ENCODE measurements at places on chromosomes 6 and 20. TPM values are rescaled to one million over a fixed set of nuclear protein-coding genes. Genes with fewer than 3 reads are reported as not detected.

The L3MBTL1 gene
- 2.4 TPM for total RNA-seq

The GPR6 gene
- not detected for total RNA-seq

The RSPH4A gene
- total RNA-seq, result 1.1 TPM

The NR2E1 gene
- total RNA-seq, result not detected

The IL20RA gene
- total RNA-seq, result 0.85 TPM

The HMGN3 gene
- total RNA-seq, result 54.2 TPM

The IRF4 gene
- not detected for total RNA-seq

The LY6G6D gene
- not detected for total RNA-seq

The TRIM38 gene
- total RNA-seq, result 14.0 TPM

All from pericardium fibroblast (primary cell).